ENCODE measurements at places on chromosomes 5 and 9. TPM values are rescaled to one million over a fixed set of nuclear protein-coding genes. Genes with fewer than 3 reads are reported as not detected.

NR4A3 gene
- total RNA-seq = 69.5 TPM

TEX48 gene
- total RNA-seq = 1.0 TPM

GABRP gene
- total RNA-seq = not detected

NEURL1B gene
- 0.12 TPM for total RNA-seq

GRM6 gene
- total RNA-seq = not detected

ASS1 gene
- 2.9 TPM for total RNA-seq
